ENCODE measurements at places on chromosomes 1 and 21. TPM values are rescaled to one million over a fixed set of nuclear protein-coding genes. Genes with fewer than 3 reads are reported as not detected.

DNA sequence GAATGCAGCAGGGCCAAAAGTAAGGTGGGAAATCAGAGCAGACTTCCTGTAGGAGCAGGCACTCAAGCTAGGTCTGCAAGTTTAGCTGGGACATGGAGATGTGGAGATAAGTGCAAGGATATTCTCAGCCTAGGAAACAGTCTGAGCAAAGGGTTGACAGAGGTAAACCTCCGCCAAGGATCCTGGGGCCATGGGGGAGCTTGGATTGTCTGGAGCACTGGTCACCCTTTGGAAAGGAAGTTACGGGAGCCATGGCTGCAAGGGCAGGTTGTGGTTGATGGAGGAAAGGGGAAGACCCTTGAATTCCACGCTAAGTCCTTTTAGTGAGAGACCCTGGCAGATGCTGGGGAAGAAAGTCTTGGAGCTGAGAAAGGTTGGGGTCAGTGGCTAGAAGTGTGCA, 150.9 kb downstream of the PTPRU start:
- no peaks in the 10 kb centered on the region for H3K36me3 ChIP-seq
- peaks cover 76% of the 10 kb centered on the region for H3K27me3 ChIP-seq
- no peak overlapping the region for H3K4me3 ChIP-seq
- no peak overlapping the region for H3K27ac ChIP-seq
- no peak for DNase-seq

DNA sequence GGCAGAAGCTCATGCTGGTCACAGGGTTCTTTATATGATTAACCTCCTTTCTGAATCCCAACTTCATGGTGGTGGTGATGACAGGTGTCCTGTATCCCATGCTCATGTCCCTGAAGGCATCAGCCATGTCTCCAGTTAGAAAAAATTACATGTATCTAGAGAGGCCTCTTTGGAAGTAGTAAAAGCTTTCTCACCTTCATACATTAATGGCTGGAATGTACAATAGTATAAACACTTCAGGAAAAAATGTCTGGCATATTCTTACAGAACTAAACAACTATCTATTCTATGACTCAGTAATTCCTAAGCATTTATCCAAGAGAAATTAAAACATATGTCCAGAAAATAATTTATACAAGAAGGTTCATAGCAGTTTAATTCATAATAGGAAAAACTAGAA, 34.0 kb downstream of the ADAM30 start:
- no peaks in the 10 kb centered on the region for H3K36me3 ChIP-seq
- no peaks in the 10 kb centered on the region for H3K4me1 ChIP-seq
- H3K27me3 ChIP-seq = peaks cover 3% of the 10 kb centered on the region
- no peak overlapping the region for H3K27ac ChIP-seq
- no peak for DNase-seq

GRCh38 chr1:201468844-201469644, at the start of gene PHLDA3:
Gene PHLDA3, minus strand, starts transcription at chr1:201469188. Its CDS starts 402 bp downstream, at chr1:201468786.
- peak; percentile 95 for DNase-seq
- H3K27me3 ChIP-seq = no peaks in the 10 kb centered on the region
- peak within 1 kb of the TSS; percentile 96 for H3K27ac ChIP-seq
- peaks cover 20% of the 10 kb centered on the region for H3K36me3 ChIP-seq

GRCh38 chr1:81954534-81955020, 153.8 kb downstream of the ADGRL2 start:
- H3K27ac ChIP-seq = no peak overlapping the region
- H3K36me3 ChIP-seq = no peaks in the 10 kb centered on the region
- H3K4me1 ChIP-seq = peaks cover 2% of the 10 kb centered on the region
- DNase-seq = no peak
- no peak overlapping the region for H3K4me3 ChIP-seq
- H3K27me3 ChIP-seq = no peaks in the 10 kb centered on the region

Gene ZNF695
- total RNA-seq = 0.70 TPM

DNA sequence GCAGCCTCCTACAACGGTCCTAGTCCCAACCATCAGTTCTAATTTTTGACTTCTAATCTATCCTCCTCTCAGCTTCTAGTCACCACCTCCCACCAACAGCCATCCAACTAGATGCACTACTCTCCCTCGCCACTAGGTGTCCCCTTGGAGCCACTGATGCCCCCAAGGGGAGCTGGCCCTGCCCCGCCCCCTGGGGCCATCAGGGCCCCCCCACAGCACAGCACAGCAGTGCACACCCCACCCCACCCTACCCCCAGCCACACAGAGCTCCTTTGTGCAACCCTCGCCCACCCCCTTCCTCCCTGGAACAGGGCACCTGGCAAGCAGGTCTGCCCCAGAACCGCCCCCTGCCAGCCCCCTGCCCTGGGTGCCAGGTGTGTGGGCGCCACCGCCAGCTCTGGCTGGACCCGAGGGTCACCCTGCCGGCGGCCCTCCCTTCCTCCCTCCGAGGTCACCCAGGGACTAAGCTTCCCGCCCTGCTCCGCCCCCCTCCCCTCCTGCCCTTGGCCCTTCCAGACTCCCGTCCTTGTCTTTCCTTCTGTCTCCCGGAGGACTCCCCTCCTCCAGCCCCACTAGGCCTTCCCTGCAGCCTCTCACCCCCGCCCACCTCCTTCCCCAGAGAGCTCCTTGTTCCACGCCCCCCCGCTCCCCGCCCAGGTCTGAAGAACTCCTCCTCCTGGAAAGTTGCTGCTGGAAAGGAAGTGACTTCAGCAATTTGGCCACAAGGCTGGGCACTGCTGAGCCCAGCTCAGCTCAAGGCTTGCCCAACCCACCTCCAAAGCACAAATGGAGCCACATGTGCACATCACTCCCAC, 47.0 kb downstream of the AHDC1 start:
- H3K4me1 ChIP-seq = peaks cover 77% of the 10 kb centered on the region
- no peaks in the 10 kb centered on the region for H3K27me3 ChIP-seq
- peaks cover 11% of the 10 kb centered on the region for H3K36me3 ChIP-seq
- H3K27ac ChIP-seq = peak overlapping the region; percentile 82
- peak overlapping the region; percentile 18 for H3K4me3 ChIP-seq
- peak; percentile 97 for DNase-seq

DNA sequence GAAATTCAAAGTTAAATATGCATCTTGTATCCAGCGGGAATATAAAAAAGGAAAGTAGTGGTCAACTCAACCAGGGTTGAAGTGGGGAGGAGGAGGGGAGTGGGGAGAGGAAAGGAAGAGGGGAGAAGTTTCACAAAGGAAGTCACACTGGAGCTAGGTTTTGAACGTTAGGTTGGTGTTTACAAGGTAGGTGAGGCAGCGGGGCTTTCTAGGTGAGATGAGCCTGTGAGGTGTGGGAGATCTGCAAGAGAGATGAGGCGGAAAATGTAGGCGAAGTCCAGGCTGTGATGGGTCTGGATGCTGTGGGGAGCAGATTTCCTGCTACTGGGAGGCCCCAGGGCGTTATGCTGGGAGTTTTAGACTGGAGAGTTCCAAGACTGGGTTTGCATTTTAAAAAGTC, 36.1 kb upstream of the IL20 start:
- H3K4me3 ChIP-seq = no peak overlapping the region
- no peaks in the 10 kb centered on the region for H3K36me3 ChIP-seq
- no peak for DNase-seq
- H3K4me1 ChIP-seq = peaks cover 7% of the 10 kb centered on the region
- no peaks in the 10 kb centered on the region for H3K27me3 ChIP-seq

Data from suprapubic skin (tissue), 4 donors.